Fibroblast of skin of left quadriceps (primary cell): ENCODE measurements at places on chromosomes 16 and 17.

DNA sequence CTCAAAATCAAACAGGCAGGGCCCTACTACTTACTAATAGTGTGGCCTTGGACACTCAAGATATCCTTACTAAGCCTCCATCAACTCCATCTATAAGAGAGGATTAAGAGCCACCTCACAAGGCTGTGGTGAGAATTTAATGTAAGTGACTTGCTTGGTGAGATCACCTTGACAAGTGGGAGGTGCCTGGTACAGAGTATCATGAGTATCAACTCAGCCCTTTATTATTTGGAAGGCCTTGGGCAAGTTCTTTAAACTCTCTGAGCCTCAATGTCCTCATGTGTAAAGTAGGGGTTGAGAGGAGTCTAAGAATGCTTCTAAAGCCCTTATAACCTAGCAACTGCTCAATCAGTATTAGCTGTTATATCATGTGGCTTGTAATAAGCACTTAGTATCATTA is 15.0 kb downstream of the THUMPD1 start:
- DNase-seq, result no peak

GRCh38 chr17:73625991-73626673 is 18.1 kb downstream of the SDK2 start:
- DNase-seq, result no peak

DNA sequence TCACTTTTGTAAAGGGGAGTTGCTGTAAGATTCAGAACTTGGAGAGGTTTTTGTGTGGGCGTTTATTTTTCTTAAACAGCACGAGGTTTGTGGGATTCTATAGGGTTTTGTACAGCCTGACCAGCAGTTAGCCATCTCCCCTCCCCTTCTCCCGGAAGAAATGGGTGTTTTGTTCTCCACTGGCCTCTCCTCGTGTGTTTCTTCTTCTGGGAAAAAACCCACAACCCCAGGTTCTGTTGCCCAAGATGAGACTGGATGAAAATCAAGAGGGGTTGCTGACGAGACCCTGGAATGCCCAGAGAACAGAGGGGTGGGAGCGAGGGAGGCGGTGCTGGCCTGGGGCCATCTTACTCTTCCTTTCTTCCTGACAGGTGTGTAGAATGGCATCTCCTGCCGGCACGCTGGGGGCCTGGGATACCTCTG is 186.1 kb downstream of the MSI2 start:
- DNase-seq, result no peak

DNA sequence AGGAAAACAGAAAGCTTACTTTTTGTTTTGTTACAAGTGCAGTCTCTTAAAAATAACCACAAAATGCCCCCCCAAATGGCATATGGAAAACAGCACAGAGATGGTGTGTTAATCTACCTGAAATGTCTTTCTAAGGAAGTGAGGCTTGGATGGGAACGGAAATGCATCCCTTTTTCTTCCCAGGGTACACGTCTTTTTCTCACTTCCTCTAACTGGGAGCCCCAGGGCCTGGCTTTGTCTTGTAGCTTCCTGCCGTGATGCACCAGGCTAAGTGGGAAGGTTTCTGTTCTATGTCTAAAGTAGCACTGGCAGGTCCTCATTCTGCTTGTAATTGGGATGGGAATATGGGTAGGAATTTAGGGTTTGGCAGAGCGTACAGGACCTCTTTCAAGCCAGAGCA is 52.5 kb upstream of the CACNG3 start:
- no peak for DNase-seq

- DNase-seq, result peak; percentile 69
Measured at GRCh38 chr17:28807925-28808634, 34.5 kb downstream of the FAM222B start.

- no peak for DNase-seq
Measured at GRCh38 chr17:35073183-35073790, 9.8 kb upstream of the RFFL start.

DNA sequence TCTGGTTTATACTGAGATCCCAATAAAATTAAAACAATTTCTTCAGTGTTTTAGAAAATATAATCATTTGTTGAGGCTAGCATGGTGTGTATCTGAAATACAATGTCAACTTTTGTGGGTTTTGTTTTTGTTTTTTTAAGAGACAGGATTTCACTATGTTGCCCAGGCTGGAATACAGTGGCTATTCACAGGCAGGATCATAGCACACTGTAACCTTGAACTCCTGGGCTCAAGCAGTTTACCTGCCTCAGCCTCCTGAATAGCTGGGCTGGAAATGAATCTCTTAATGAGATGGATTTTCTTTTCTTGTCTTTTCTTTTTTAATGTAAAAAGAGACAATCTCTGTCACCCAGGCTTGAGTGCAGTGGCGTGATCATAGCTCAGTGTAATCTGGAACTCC is 12.1 kb downstream of the DDX42 start:
- DNase-seq, result no peak

DNA sequence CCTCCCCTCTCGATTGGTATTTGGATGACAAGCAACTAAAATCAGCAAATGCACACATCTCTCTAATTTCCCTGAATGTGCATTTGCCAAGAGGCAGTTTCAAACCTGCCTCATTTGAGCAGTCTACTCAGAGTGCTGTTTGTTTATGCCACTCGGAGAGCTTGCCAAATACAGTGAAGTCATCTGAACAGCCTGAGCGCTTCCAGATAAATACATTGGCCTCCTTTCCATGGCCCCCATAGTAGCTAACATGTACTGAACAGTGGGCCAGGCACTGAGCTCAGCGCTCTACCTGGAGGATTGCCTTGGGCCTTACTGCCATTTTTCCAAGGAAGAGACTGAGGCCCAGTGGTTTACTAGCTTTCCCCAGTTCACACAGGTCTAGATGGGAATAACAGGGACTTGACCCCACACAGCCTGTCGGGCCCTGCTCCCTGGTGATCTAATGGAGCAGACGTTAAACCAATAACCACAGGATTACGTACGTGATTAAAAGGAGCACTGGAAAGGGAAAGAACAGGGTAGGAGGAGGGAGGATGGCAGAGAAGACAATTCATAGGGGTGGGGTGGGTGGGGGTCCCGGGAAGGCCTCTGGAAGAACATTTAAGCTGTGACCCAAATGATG is 18.7 kb upstream of the ANKRD40CL start:
- DNase-seq, result peak; percentile 4

DNA sequence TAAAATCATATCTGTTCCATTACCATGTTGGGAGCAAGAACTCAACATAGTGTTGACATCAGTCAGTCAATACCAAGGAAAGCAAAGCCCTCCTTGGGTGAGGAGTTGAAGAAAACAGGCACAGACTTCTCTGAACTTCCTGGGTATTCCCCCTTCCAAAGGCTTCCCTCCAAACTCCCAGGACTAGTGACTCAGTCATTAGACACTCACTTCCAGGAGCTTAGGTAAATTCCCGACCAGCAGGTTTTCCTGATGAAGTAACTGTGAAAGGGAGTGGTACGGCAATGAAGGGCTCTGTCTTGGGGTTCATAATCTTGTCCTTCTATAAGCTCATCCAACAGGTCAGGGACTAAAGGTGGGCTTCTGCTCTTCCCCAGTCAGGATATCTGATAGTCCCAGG is 293.8 kb upstream of the AXIN2 start:
- no peak for DNase-seq

- no peak for DNase-seq
Measured at GRCh38 chr17:77923135-77923534, 35.4 kb upstream of the TNRC6C start.

- DNase-seq, result no peak
Measured at GRCh38 chr16:977081-977701, 4.4 kb upstream of the SOX8 start.

DNA sequence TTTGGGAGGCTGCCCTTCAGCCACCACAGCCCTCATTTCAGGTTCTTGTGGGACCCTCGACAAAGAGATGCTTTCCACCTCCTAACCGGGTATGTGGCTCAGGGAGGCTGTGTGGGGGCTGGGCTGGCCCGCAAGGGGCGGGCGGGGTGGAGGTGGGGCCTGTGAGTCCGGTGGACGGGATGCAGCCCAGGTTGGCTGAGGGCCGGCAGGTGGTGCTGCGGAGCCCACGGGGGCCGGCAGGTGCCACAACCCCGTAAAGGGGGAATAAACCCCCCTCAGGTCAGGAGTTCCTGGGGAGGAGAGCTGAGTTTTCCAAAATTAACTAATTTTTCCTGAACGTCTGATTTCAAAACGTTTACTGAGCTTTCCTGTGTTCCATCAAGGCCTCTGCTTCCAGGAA is 4.9 kb upstream of the CIAO3 start:
- no peak for DNase-seq

- DNase-seq, result no peak
Measured at GRCh38 chr16:11092788-11093571, 148.6 kb downstream of the CLEC16A start.

- DNase-seq, result peak; percentile 60
Measured at GRCh38 chr17:43945074-43945829, 3.0 kb upstream of the PPY start.

DNA sequence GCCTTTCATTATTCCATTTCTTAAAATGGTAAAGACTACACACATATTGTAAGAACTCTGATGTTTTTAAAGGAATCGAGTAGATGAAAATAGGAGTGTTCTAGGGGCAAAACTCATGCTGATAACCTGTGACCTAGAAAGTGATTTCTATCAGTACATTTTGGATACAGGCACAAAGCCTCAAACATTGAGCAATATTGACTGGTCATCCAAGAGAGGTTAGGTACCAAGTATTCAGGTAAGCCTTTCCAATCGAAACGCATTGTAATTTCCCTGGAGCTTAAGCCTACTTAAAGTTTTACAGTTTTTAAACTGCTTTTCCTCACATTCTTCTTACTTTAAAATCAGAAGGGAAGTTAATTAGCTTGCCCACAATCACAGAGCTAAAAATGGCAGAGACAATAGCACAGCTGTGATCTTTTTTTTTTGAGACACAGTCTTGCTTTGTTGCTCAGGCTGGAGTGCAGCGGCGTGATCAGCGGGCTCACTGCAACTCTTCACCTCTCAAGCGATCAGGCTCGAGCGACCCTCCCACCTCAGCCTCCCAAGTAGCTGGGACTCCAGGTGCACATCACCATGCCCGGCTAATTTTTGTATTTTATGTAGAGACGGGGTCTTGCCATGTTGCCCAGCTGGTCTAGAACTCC is 3.3 kb downstream of the GOT2 start:
- no peak for DNase-seq

GRCh38 chr17:80770881-80771611 is 220.6 kb upstream of the CHMP6 start:
- DNase-seq, result no peak

GRCh38 chr17:30801671-30802070 is 22.8 kb downstream of the CRLF3 start:
- no peak for DNase-seq

DNA sequence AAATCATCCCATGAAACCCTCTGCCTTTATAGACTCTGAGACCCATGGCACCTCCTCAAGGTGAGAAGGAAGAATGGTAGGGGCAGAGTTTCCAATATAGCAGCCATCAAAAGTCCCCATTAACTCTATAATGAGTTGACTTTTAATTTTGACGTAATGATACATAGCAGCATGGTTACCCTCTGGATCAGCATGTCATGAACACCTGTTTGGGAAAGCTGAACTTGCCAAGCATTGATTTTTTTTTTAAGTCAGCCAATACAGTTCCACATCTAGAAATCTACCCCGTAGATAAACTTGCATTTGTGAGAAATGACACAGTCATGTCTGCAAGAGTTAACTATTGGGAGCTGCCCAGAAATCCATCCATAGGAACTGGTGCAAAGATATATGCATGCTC is 191.8 kb downstream of the TMEM114 start:
- DNase-seq, result no peak

DNA sequence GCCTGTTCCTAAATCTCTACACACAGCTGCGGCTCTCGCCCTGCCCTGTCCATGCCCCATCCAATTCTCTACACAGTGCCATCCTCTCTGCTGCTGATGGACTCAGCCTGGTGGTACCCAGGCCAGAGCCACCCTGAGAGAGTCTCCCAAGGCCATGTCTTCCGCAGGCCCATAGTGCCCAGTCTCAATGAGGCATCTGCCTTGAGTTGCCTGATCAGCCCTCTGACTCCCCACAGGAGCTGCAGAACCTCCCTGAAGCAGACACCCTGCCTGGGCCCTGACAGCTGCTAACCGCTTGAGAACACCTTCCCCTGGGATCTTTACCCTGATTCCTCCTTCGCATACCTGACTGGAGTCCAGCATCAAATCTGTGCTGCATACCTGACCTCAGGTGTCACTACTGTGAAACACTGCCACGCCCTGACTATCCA is 13.3 kb downstream of the TSPOAP1 start:
- no peak for DNase-seq

- no peak for DNase-seq
Measured at GRCh38 chr17:37699285-37699973, 45.4 kb downstream of the HNF1B start.

GRCh38 chr17:51234162-51234561 is 25.7 kb downstream of the MBTD1 start:
- DNase-seq, result no peak

DNA sequence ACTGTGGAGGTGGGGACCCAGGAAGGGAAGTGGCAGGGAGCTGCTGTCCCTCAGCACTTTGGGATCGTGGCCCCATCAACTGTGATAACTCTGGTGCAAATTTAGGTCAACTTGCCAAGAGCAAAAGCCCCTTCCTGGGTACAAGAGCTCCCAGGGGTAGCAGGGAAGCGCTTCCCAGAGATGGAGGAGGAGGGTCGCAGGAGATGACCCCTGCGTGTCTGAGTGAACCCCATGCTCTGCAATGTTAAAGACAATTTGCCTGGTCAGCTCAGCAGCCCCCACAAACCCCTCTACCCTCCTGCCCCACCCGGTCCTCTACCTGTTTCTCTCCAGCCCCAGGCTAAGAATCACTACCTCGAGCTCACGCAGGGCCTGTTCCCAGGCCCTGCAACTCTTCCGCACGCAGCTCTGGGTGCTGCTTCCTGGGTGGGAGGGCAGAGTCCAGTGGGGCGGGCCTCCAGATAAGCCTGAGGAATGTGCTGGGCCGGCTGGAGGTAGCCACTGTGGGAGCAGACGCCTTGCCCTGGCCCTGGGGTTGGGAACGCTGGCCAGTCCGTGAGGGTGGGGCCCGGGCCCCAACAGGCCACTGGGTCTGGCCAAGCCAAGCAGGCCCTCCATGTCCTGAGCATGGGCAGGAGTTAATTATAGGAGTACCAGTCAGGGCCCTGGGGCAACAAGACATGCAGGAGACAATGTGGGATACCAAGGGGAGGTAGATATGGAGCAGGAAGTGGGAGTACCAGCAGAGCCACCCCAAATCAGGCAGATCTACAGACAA is 6.1 kb downstream of the DOK4 start:
- no peak for DNase-seq

GRCh38 chr17:43550754-43551153 is 4.6 kb upstream of the ETV4 start:
- no peak for DNase-seq

DNA sequence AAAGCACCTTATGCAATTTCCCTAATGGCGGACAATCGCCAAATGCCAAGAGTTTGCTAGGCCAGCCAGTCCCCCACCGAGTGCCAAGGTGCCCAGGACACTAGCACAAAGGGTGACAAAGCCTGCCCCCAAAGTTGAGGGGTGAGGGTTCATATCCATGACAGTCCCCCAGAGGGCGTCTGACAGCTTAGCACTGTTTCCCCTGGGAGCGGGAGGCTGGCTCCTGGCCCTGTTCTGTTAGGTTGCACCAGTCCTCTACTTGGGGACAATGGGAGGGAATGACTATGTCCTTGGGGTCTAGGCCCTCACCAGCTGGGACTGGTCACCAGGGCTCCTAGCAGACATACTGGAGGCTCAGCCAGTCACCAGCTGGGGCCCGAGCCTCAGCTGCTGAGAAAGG is 66.9 kb downstream of the MYO18A start:
- no peak for DNase-seq

- DNase-seq, result no peak
Measured at GRCh38 chr17:72614871-72615626, 477.4 kb downstream of the SLC39A11 start.

GRCh38 chr16:67608364-67608763 is 36.6 kb upstream of the CARMIL2 start:
- no peak for DNase-seq

- DNase-seq, result no peak
Measured at GRCh38 chr17:82560802-82561428, 41.4 kb downstream of the FOXK2 start.
